ENCODE measurements at places on chromosomes 7 and 10.

- DNase-seq, result peak; percentile 20
These were observed 24.4 kb upstream of the ASAH2 start for GRCh38 chr10:50275650-50276235.

DNA sequence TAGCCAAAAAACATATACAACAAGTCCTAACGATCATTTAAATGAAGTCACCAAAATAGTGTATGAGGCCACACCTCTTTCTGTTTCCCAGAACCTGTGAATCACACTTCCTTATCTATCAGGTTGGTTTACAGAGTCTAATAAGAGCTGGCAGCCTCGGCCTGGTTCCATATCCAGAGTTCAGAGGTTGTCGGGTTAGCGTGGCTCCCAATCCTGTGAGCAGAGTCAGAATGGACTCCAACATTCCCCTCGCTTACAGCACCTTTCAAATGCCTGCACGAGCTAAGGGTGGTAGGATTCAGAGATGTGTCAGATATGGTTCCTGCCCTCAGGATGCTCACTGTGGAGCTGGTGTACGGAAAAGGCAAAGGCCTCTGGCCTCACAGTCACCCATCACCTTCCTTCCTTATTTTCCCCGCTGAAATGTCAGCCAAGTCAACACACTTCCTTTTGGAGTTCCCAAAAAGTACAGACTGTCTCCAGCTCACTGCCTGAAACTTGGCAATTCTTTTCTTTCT lies 6.0 kb downstream of the IL15RA start:
- DNase-seq, result no peak

- DNase-seq, result no peak
These were observed 50.1 kb downstream of the NOD1 start for GRCh38 chr7:30428246-30429155.

GRCh38 chr7:346116-346898 lies 56.3 kb downstream of the FOXL3 start:
- DNase-seq, result no peak

- peak; percentile 89 for DNase-seq
These were observed 1.1 kb upstream of the HBP1 start for GRCh38 chr7:107167483-107168232.

DNA sequence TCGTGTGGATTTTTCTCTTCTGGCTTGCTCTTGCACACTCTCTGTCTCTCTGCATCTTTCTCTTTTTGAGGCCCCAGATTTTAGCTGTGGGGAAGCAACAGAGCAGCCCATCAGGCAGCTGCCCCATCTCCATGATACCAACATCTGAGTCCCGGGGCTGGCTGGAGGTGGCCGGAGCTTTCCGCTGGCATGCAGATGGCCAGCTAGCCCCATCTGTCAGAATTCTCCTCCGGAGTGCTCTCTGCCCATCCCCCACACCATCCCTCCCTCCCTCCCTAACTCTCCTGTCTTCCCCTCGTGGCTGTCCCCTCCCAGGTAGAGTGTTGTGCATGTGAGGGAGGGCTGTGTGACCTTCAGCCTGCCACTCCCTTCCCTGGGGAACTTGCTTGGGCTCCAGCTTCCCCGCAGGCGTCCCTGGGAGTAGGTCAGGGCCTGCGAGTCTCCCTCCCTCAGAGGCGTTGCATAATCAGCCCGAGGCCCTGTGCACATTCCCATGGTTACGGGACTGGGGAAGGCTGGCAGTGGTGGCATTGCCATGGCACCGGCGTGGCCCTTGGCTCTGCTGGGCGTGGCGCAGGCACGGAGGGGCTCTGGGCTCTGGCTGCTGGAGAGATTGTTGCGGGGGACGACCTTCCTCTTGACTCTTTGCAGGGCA lies 24.7 kb downstream of the GHRHR start:
- DNase-seq, result peak; percentile 29

GRCh38 chr7:155752756-155753445 lies 59.4 kb downstream of the SHH start:
- no peak for DNase-seq

DNA sequence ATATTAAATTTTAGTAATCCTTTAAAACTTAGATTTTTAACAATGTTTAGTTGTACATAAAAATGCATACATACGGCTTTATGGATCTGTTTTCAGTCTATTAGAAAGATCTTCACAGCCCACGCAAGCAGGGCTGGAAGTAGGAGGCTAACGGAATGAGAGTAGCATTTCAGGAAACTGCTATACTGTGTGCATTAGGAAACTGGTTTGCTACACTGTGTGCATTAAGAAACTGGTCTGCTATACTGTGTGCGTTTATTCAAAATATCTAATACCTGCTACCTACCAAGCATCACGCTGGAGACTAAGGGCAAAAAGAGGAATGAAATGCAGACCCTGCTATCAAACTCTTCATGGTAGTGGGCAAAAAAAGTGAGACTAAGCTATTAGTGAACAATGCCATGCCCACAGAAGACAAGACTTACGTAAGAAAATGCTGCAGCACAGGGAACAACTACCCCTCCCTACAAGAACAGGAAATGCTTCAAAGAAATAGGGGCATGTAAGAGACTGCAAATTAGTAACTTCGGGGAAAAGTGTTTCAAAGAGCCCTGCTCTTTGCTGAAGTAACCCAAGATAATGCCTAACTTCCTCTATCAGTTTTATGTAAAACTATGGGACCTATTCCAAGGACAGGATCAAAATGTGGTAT lies 11.3 kb downstream of the RAB11FIP2 start:
- DNase-seq, result no peak

DNA sequence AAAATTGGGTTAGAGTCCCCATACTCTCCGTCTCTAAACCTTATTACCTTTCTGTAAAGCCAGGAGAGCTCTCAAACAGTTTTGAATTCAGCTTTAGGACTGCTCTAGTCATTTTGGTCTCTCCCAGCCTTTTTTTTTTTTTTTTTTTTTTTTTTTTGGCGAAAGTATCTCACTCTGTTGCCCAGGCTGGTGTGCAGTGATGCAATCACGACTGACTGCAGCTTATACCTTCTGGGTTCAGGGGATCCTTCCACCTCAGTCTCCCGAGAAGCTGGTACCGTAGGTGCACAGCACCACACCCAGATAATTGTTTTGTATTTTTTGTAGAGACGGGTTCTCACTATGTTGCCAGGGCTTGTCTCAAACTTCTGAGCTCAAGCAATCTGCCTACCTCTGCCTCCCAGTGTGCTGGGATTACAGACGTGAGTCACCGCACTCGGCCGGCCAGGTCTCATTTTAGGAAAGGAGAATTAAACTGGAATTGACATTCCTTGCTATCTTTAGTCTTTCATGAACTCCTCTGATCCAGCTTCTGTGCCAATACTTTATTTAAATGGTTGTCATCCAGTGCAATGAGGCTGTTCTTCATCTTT lies 31.4 kb upstream of the RSU1 start:
- DNase-seq, result no peak

DNA sequence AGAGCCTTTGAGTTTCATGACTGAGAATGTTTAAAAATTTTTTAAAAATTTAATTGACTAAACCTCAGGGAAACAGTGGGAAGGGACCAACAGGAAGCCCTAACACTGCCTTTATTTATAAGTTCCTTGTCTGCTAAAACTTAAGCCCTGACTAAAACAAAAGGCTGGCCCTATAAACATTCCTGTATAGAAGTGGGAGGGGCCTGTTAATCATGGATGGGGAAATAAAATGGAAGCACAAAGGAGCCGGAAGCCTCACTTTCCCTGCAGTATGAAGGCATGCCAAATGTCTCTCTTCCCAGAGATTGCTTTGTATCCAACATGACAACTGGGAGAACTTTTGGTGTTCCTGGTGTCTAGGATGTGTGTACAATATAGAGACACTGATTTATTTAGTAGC lies 66.0 kb downstream of the VPS50 start:
- DNase-seq, result no peak
